Mucosa of descending colon (tissue), 3 donors: ENCODE measurements at places on chromosomes 7 and 10. TPM values are rescaled to one million over a fixed set of nuclear protein-coding genes. Genes with fewer than 3 reads are reported as not detected.
A peak's percentile ranks its signal among the peaks of the same experiment; 100 is the strongest.

IFIT3 gene
- total RNA-seq, result 5.8 TPM

H2BK1 gene
- total RNA-seq, result not detected

SPDYE5 gene
- total RNA-seq, result 0.17 TPM

GCK gene
- not detected for total RNA-seq

TBL2 gene
- 31.1 TPM for total RNA-seq

PON1 gene
- not detected for total RNA-seq

- DNase-seq, result no peak
Measured at GRCh38 chr7:41695661-41696322, 7.1 kb downstream of the INHBA start.

- DNase-seq, result no peak
Measured at GRCh38 chr7:115758025-115758424, 272.5 kb downstream of the TFEC start.

- DNase-seq, result peak; percentile 56
Measured at GRCh38 chr7:140062118-140062527, 628 bp downstream of the PARP12 start.

DNA sequence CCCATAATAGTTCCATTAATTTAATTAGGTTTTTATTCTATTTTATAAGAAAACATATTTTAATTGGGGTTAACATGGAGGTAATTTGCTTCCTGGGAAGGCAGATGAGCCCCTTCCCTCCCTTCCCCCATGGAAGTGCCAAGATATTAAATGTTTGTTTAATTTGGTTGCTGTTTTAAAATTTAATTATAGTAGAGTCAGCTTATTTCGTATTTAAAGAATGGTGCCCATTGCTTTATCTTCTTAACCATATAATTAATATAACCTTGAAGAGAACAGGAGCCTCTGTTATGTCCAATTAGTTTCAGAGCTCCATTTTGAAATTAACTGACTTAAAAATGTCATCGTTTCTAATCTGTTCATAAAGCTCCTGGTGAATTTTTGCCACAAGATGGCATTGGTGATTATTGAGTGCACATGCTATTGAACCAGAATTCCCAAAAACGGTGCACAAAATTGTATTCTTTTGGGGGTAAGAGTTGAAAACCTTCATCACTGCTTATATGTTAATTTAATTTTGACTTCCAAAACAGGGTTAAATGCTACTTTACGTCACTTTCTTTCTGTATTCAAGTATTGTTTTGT lies 26.0 kb downstream of the KLHDC10 start:
- no peak for DNase-seq

DNA sequence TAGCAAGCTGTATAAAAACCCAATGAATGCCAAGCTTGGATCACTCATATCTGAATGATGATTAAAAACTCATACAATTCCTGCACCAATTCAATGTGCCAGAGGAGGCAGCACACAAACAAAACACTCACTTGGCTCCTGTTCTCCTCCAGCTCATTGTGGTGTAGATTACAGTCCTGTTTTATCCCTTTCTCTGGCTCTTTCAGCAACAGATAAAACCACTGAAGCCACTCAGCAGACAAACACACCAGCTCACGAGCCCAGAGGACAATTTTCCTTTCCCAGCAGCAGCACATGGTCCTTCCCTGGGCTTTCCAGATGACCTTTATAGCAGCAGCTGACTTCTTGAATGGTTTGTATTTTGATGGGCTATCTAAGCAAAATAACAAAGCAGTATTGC lies 107.3 kb upstream of the STARD3NL start:
- no peak for DNase-seq

GRCh38 chr7:143392875-143393266 lies 11.7 kb downstream of the ZYX start:
- DNase-seq, result no peak

- DNase-seq, result peak; percentile 8
Measured at GRCh38 chr10:35092851-35093250, 2.7 kb upstream of the CUL2 start.

DNA sequence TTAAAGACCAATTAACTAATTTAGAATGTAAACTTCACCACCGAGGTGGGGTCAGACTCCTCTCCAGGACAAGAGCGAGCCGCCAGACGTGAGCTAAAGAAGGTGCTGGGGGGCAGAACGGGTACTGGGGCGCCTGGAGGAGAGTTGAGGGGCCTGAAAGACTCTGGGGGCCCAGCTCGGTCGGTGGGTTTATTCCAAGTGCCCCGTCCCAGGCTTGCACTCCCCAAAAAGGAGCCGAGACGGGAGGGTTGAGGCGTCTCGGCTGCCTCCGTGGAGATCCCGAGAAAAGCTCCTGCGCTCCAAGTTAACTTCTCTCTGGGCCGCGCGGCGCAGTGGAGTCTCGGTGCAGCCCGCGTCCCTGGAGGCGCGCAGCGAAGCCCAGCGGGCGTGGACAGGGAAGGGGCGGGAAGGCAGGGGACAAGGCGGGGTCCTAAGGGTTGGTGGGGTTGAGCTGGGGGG lies 553.3 kb downstream of the TFEC start:
- peak; percentile 14 for DNase-seq

DNA sequence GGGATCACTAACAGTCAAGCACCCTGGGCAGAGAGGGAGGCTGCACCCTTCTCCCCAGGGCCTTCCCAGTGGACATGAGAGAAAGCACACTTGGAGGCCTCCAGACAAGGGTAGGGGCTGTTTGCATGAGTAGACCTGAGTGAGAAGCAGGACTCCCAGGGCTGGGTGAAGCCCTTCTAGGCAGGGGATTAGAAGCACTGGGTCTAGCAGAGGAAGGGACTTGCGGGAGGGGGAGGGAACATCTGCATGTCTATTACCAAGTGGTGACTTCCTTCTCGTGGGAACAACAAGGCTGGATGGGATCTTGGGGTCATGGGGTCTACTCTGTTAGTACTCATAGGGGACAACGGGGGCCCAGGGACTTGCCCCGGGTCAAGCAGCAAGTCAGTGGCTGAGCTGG lies 67.8 kb downstream of the EMX2 start:
- no peak for DNase-seq

DNA sequence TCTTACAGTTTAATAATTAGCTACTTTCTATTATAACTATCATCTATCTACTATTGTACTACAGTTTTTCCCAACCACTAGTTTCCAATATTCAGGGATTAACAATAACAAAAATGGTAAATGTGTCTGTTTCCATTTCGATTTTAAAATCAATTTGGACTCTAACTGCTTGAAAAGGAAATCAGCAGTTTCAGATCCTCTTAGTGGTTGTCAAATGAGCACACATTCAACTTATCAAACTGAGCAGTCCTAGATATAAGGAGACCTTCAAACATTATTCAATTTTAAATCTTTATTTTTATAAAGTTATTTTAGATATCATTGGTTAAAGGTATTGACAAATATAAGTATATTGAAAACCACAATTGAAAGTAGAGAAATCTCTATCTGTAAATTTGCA lies 46.8 kb upstream of the CD36 start:
- DNase-seq, result no peak
